ENCODE measurements at places on chromosomes 5 and 9.

DNA sequence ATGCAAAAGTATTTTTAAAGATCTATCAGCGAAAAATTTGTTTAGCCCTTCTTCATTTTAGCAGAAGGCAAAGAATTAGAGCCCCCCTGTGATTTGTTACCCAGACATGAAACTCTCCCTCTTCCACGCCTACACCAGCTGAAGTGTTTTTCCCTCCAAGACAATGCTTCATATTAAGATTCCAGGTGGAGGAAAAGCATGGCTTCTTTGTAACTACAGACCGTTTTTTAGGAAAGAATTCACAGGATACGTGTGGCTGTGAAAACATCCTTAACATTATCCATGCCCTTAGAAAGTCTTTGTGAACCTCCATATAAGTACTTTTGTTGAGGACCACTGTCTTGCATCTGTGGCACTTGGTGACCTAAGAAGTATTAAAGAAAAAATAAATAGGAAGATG lies 121.8 kb upstream of the MTAP start:
- DNase-seq = no peak

DNA sequence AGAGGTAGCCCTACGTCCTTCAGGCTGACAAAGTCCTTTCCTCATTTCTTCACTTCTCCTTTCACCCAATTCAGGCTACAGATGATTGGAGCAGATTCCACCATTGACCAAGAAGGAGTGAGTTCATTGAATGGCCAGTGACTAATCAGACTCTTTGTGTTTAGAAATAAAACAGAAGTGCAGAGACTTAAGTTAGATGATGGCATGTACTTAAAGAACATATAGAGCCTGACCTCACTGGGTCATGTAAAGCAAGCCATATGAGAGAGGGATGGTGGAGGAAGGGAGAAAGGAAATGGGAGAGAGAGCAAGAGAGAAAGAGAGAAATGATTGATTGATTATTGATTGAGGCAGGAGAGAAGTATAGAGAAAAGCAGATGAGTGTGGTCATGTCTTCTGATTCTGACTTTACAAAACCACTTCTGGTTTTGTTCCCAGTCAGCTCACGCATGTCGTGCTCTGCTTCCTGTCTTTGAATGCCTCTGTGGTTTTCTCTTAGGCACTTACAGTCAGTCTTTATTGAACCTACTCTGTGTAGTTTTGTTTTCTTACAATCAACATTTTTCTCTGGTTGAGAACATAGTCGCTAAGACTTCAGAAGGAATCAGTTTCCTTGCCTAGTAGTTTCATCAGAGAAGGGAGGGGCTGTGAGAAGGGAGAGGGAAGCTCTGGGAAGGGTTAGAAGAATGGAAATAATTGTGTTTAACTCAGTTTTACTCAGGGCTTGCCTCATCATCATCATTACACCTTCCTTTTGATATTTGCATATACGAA lies 149.2 kb upstream of the KLF9 start:
- peak; percentile 66 for DNase-seq

DNA sequence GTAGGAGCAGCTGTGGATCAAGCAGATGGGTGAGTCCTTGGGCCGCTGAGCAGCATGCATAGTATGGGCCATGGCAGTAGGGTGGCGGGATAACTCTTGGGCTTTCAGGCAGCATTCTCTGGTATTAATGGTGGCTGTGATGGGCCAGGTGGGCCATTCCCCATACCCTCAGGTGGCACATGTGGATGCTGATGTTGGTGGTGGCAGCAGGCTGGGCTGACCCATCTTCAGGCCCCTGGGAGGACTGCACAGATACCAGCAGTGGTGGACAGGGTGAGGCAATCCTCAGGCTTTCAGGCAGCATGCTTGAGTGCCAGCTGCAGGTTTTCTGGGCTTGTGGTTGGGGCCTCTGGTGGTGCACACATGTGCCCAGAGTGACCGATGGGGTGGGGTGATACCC lies 27.1 kb upstream of the C6 start:
- DNase-seq = no peak

DNA sequence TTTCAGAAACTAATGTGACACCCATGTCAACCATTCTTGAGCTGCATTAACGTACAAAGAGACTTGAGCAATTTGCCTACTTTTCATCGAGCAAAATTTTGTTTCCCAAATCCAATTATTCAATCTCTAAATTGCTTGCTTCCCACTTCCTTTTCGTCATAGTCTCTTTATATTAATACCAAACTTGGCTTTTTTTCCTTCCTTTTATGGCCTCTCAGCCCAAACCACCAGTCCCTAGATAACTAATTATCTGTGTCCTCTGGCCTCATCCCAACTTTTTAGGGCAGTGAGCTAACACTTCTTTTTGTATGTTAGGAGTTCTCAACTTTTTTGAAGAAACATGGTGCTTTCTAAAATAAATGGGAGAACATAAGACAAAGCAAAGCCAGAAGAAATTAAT lies 155.5 kb upstream of the S1PR3 start:
- no peak for DNase-seq

GRCh38 chr5:141654298-141654697 lies 3.1 kb upstream of the FCHSD1 start:
- no peak for DNase-seq

DNA sequence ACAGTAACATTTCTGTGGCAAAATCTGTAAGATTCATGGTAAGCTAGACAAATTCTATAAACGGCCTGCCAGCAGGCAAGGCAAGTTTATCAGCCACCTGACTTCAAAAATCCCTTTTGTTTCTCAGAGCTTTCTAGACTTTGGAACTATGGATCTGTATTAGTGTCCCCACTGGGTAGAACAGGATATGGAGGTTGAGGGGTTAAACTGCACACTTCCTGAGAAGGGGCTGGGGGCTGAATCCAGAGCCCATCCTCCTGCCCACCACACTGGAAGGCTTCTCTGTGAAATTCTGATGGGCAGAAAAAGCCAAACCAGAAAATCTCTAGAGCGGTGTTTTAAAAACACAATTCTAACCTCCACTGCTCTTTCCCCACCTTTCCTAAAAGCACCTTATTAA lies 128.7 kb downstream of the ENTREP1 start:
- no peak for DNase-seq

- DNase-seq = no peak
Observed at GRCh38 chr9:112555844-112556482, 69.3 kb downstream of the KIAA1958 start.

- DNase-seq = no peak
Observed at GRCh38 chr5:54329731-54330709, 19.6 kb upstream of the ARL15 start.

DNA sequence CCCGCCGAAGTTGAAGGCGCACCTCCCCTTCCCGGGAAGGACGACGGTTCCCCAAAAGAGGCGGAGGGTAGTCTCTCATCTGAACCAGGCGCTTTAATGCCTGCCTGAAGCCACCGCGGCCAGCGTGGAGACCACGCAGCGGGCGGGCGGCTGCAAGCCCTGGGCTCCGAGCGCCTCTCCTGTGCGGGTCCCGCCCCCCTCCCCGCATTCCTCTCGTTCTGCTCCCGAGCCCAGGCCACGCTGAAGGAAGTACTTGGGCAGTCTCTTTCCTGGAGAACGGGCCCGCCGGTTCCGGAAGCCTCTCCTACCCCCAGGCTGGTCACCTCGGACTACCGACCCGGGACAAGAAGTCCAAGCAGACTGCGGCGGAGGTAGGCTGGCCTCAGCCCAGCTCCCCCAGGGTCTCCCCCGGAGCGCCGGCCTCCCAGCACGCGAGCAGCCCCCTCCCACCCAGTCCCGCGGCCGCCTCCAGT lies 571 bp downstream of the PPIC start:
- no peak for DNase-seq

- DNase-seq = no peak
Observed at GRCh38 chr9:100281676-100282387, 70.9 kb downstream of the TEX10 start.

DNA sequence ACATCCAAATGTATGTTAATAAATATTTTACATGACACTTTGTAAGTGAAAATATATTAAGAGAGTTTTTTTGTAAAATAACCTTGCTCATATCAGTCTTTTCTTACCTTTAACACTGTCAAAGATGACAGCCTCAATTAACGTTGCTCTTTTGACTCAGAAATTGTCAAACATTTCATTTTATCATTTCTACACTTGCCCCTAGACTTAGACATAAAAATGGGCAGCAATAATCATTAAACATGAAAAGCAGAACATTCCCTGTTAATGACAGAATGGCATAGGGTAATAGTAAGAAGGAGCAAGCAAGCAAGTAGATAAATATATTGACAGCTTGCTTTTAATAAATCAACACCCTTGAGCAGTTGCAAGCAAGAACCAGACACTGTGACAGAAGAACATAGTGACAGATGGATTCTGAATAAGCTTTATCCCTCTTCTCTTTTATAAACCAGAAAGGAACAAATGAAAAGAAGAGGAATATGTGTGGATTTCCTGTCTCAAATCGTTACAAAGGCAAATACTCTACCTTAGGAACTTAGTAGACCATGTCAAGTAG lies 796.0 kb upstream of the CHD1 start:
- no peak for DNase-seq

- DNase-seq = no peak
Observed at GRCh38 chr9:97907632-97908031, 14.7 kb downstream of the TRMO start.

GRCh38 chr5:84403773-84404172 lies 19.1 kb upstream of the EDIL3 start:
- no peak for DNase-seq

- no peak for DNase-seq
Observed at GRCh38 chr5:96943799-96944198, 7.9 kb downstream of the LNPEP start.

- DNase-seq = no peak
Observed at GRCh38 chr5:171166766-171167165, 142.3 kb upstream of the TLX3 start.

GRCh38 chr5:34959323-34959722 lies 30.0 kb downstream of the DNAJC21 start:
- DNase-seq = no peak

DNA sequence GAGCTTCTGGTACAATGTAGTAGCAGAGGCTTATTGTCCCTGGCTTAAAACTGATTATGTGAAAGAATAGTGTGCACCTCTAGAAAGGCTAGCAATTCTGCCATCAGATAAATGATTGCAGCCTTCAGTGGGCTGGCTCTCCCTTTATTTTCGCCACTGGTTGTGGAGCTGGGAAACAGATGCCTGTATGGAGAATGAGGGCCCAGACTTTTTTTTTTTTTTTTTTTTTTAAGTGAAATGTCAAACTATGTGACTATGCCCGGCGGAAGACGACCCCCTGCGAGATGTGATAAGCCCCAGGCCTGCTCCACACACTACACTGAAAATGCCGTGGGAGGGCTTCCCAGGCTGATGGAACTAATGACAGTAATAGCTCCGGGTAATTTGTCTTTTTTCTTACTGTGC lies 28.7 kb downstream of the ISL1 start:
- DNase-seq = no peak

- no peak for DNase-seq
Observed at GRCh38 chr5:92749943-92750342, 831.1 kb downstream of the NR2F1-AS1 start.

DNA sequence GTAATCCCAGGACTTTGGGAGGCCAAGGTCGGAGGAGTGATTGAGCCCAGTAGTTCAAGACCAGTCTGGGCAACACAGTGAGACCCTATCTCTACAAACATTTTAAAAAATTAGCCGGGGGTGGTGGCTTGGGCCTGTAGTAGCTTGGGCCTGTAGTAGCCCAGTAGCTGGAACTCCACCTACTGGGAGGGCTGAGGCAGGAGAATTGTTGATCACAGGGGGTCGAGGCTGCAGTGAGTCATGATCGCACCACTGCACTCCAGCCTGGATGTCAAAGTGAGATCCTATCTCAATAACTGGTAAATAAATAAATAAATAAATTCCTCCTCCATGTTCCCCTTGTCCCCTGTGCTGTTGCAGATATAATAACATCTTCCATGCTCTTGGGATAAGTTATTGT lies 14.3 kb downstream of the VCAN start:
- no peak for DNase-seq

GRCh38 chr5:37272511-37272910 lies 23.3 kb upstream of the CPLANE1 start:
- no peak for DNase-seq

DNA sequence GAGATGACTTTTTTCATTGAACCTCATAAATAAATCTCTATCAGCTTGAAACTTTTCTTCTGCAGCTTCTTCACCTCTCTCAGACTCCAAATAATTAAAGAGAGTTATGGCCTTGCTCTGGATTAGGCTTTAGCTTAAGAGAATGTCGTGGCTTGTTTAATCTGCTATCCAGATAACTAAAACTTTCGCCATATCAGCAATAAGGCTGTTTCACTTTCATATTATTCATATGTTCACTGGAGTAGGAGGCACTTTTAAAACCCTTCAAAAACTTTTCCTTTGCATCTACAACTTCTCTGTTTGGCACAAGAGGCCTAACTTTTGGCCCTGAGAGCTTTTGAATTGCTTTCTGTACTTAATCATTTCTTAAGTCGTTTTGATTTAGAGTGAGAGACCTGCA lies 386.9 kb upstream of the FAM174A start:
- DNase-seq = no peak

DNA sequence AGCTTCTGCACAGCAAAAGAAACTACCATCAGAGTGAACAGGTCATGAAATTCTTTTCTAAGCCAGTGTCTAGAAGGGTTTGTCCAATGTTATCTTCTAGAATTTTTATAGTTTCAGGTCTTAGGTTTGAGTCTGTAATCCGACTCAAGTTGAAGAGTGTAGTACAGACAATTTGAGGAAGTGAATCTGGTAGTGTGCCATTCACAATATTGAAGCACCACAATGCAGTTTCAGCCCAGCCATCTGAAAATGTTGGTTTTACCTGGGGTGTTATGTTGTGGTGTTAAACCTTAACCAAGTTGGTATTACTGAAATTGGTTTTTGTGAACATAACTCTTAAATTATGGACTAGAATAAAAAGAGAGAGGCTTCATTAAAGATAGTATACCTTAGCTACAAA lies 77.2 kb downstream of the ADAMTS16 start:
- no peak for DNase-seq

GRCh38 chr5:174751154-174752000 lies 27.0 kb downstream of the MSX2 start:
- DNase-seq = no peak

DNA sequence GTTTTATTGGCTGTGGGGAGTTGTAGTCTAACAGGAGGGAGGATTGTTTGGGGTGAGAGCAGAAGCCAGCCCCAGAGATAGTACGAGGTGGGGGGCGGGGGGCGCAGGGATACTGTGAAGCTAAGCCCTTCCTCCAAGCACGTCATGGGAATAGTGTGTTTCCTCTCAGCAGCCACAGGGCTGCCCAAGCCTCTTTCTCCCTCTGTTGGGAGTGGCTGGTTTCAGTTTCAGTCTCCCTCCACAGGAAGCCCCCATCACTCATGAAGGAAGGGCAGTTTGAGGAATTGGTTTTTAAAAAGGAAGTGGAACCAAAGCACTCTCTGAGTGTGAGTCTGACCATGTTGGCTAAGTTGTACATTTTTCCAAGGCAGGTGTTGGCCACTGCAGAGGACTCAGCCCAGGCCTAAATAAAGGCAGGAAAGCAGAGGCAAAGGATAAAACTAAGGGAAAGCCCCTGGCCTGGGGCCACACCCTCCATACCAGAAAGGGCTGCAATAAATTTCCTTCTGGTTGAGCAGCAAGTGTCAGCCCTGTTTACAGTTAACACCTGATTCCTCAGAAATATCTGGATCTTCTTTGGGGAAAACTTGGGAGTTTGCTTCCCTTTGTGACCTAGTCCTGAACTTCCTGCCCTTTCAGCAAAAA lies 3.2 kb downstream of the RAB24 start:
- no peak for DNase-seq

All from stimulated activated effector memory CD8-positive, alpha-beta T cell treated with anti-CD3 and anti-CD28 coated beads, Interleukin-12 subunit alpha, Interleukin-12 subunit beta, amount 100 ng/mL, for 72 hours (primary cell).